ENCODE measurements at places on chromosomes 7 and 10.

GRCh38 chr10:5105626-5106025 is 11.4 kb downstream of the AKR1C3 start:
- DNase-seq = no peak

- DNase-seq = no peak
Observed at GRCh38 chr10:15321431-15322341, 49.4 kb downstream of the FAM171A1 start.

GRCh38 chr7:22219036-22219435 is 137.9 kb downstream of the RAPGEF5 start:
- no peak for DNase-seq

- no peak for DNase-seq
Observed at GRCh38 chr10:130558746-130559546, 422.8 kb downstream of the GLRX3 start.

DNA sequence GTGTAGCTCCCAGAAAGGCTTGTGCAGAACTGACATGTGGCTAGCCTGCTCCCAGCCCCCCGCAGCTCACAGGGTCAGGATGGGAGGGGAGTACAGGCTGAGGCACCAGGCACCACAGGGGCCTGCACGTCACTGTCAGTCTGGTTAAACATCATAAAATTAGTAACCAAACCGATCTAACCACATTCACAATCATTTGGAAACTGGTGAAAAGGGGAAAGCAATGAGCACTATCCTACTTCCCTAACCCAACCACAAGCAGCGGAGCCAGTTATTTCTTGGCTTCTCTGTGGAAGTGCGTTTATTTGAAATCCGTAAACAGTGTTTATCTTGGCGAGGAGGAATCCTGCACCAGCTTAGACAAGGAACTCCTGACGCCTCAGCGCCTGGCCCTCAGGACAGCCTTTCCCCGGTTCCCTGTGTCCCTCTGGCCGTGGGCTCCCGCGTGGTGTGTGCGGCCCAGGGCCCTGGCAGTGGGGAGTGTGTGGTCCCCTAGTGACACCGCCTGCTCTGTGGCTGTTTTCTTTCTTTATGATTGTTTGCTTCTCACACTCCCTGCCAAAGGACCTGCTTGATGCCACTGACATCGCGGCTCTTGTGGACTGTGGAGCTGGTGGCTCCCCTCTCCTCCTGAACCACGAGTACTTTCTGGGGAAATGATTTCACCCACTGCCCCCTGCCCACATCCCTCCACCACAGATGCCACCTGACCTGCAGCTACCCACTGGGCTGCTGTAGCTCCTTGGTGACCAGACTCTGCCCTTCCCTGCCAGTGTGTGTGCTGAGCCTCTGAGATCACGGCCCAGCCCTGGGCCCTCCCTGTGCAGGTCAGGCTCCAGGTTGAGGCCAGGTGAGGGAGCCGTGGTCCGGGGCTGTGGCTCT is 38.0 kb downstream of the INPP5A start:
- no peak for DNase-seq

GRCh38 chr7:121116396-121116795 is 127.9 kb downstream of the CPED1 start:
- no peak for DNase-seq

DNA sequence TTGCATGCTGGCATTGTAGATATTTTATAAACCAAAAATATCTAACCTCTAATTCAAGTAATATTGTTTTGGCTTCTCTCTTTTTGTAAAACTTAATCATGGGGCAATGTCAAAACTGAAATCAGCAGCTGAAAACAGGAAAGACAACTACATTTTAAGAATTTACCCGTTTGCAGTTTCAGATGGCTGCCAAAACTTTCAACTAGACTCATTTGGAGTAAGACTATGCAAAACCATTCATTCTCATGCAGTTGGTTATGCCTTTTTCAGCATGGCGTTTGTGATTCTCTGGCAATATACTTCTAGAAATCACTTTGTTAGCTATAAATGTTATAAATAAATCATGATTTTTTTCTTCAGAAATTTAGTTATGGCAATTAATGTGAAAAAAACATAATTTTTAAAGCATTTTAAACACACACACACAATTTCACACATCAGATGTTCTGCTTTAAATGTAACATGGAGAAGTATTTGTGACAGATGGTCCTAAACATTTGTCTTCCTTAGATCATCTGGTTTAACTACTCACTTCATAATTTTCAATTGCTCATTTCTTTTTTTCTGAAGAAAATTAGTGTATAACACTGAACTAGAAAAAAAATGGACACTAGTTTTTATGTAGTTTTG is 116.4 kb downstream of the ITGB8 start:
- DNase-seq = no peak

DNA sequence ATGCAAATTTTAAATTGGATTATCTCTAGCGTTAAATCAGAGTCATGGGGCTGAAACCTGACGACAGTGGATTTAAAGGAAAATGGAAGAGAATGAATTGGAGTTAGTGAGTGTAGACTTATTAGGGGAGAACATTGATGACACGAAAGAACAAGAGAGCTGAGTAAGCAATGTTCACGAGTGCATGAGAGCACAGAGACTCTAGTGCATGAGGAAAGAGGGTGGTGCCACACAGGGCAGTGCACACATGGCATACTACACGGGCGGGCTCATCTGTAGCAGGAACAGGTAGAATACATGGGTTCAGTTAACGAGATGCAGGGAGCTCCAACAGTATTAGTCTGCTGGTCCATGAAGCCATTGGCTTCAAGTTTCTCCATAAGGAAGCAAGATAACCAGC is 53.9 kb downstream of the USP6NL start:
- no peak for DNase-seq
